Dermis lymphatic vessel endothelial cell (primary cell): ENCODE measurements at places on chromosomes 5 and 9. TPM values are rescaled to one million over a fixed set of nuclear protein-coding genes. Genes with fewer than 3 reads are reported as not detected.

Gene SMIM33
- total RNA-seq = not detected in 2 replicates

Gene INSL6
- not detected in 2 replicates for total RNA-seq

Gene PDE4D
- 40.9 and 41.7 TPM in 2 replicates for total RNA-seq

Gene CDC20B
- under 0.01 and 0.11 TPM in 2 replicates for total RNA-seq

Gene SLC6A18
- total RNA-seq = not detected in 2 replicates

Gene CCDC192
- total RNA-seq = not detected in 2 replicates

Gene CATSPER3
- total RNA-seq = under 0.01 and 0.17 TPM in 2 replicates

Gene MBLAC2
- 4.9 and 5.9 TPM in 2 replicates for total RNA-seq

Gene FYB1
- not detected in 2 replicates for total RNA-seq

Gene SAXO1
- not detected in 2 replicates for total RNA-seq

Gene SPINK6
- not detected in 2 replicates for total RNA-seq

Gene DOCK8
- 5.5 and 9.4 TPM in 2 replicates for total RNA-seq

Gene OR1J2
- total RNA-seq = not detected in 2 replicates

Gene FOXD1
- total RNA-seq = 0.09 and 0.11 TPM in 2 replicates

Gene CDX1
- under 0.01 TPM in 1 of 2 replicates, not detected in the other for total RNA-seq
